ENCODE measurements at places on chromosomes 3 and 15.

GRCh38 chr3:165355316-165355715, 159.1 kb upstream of the SLITRK3 start:
- DNase-seq = no peak

DNA sequence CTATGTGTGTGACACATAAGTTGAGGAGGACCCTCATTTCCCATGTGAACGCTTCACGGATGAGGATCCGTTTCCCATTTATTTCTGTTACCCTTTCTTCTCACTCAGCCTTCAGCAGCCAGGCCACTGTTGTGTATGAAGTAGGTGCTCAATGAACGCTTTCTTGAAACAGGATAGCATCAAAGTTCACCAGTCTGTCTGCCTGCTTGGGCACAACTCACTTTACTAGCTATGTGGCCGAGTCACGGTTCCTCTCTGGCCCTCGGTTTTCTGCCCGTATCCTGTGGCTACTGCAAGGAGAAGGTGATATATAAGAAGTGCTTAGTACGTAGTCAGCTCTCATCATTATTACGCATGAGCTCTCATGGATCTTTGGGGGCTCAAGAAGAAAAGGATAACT, 22.4 kb downstream of the ACSBG1 start:
- no peak for DNase-seq

GRCh38 chr3:29319262-29319661, 38.4 kb downstream of the RBMS3 start:
- DNase-seq = no peak

- no peak for DNase-seq
Measured at GRCh38 chr3:83926291-83926690, 1032.5 kb upstream of the CADM2 start.

GRCh38 chr3:190130696-190131095, 10.0 kb upstream of the P3H2 start:
- DNase-seq = no peak

GRCh38 chr15:76139368-76140073, 79.7 kb downstream of the TMEM266 start:
- peak; percentile 84 for DNase-seq

- DNase-seq = no peak
Measured at GRCh38 chr15:36389107-36389506, 190.3 kb upstream of the CDIN1 start.

DNA sequence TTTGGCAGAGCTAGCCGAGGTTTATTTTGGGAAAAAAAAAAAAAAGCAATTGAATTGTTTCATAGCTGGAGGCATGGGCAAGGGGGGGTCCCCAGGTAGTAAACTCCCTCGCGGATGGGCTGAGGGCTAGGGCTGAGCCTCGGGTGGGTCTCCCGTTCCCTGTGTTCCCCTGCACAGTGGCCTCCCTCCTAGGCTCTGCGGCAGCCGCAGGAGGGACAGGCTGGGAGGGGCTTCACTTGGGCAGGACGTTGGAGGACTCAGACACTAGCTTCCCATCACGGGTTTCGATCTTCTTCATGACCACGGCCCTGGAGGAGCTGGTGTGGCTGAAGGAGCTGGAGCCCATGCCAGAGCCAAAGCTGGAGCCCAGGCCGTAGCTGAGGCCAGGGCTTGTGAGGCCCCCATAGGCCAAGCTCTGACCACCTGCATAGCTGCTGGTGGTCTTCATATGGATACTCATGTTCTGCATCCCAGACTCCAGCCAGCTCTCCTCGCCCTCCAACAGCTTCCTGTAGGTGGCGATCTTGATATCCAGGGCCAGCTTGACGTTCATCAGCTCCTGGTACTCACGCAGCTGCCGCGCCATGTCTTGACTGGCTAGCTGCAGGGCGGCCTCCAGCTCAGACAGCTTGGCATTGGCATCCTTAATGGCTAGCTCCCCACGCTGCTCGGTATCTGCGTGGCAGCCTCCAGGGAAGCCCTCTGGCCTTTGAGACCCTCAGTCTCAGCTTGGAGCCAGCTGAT, 64.0 kb upstream of the CDAN1 start:
- DNase-seq = no peak

DNA sequence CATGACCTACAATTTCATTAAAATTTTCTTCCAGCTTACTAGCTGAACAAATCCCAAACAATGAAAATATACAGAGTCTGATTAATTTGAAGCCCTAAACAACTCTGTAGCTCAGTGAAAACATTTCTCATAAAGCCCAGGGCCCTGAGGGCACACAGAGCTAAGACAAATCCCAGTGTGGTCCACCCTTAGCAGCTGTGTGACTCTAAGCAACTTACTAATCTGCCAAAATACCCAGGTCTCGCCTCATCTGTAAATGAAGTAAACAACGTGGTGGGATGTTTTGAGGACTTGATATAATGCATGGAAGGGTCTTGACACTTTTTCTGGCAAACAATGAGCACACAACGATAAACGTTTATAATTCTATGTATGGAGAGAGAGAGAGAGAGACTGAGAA, 158.4 kb downstream of the FHIT start:
- no peak for DNase-seq

- no peak for DNase-seq
Measured at GRCh38 chr15:74244822-74245341, 8.8 kb downstream of the CCDC33 start.

- no peak for DNase-seq
Measured at GRCh38 chr15:36682101-36682500, 102.7 kb downstream of the CDIN1 start.

GRCh38 chr3:9396301-9396631, 1.1 kb upstream of the SETD5 start:
- DNase-seq = peak; percentile 92

- no peak for DNase-seq
Measured at GRCh38 chr3:30292192-30292893, 314.1 kb upstream of the TGFBR2 start.

DNA sequence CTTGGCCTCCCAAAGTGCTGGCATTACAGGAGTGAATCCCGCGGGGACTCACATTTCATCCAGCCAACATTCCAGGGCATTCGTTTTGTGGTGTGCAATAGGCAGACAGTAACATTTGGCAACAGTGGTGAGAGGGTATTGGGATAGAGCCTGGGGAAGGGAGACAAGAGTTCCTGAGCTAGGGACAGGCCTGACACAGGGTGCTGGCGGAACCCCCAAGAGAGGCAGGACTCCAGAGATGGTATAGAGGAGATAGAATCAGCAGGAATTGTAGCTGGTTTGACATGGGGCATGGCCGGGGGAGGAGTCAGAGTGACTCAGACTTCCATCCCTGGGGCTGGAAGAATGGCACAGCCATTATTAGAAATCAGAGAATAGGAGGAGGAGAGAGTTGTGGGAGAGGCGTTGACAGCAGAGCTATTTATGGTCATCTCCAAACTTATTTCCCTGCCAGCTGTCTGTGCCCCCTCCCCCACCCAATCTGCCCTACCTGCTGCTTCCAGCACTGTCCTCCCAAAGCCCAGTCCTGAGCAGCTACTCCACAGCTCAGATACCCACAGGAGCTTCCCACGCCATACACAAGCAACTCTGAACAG, 4.4 kb upstream of the IDH2 start:
- DNase-seq = no peak

- no peak for DNase-seq
Measured at GRCh38 chr3:178019645-178020044, 516.6 kb upstream of the KCNMB2 start.

GRCh38 chr15:48493084-48493762, 152.3 kb downstream of the FBN1 start:
- no peak for DNase-seq

GRCh38 chr3:129689036-129689435, 82.6 kb upstream of the PLXND1 start:
- DNase-seq = no peak

DNA sequence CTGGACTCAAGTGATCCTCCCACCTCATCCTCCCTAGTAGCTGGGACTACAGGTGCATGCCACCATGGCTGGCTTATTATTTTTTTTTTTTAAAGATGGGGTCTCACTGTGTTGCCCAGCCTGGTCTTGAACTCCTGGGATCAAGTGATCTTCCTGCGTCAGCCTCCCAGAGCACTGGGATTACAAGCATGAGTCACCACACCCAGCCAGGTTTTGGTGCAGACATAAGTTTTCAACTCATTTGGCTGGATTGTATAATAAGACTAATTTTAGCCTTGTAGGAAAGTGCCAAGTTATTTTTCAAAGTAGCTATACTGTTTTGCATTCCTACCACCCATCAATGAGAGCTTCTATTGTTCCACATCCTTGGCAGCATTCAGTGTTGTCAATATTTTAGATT, 32.1 kb downstream of the BUB1B start:
- DNase-seq = no peak

DNA sequence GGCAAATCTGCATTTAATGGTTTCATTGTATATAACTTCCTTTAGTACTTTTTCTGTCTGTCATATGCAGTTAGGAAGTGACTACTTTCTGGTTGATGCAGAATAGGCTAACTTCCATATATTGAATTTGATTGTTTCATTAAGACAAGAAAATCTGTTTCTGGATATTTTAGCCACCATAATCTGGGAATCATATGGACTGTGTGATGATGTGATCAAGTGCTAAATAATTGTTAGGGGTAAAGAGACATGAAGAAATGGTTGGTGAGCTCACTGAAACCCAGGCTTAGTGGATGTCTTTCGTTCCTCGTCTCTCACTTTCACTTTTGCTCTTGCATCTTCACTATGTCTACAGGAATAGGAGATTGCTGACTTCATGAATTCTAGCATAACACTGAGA, 3.5 kb upstream of the MNS1 start:
- no peak for DNase-seq

- no peak for DNase-seq
Measured at GRCh38 chr15:98773616-98774015, 125.3 kb downstream of the IGF1R start.

DNA sequence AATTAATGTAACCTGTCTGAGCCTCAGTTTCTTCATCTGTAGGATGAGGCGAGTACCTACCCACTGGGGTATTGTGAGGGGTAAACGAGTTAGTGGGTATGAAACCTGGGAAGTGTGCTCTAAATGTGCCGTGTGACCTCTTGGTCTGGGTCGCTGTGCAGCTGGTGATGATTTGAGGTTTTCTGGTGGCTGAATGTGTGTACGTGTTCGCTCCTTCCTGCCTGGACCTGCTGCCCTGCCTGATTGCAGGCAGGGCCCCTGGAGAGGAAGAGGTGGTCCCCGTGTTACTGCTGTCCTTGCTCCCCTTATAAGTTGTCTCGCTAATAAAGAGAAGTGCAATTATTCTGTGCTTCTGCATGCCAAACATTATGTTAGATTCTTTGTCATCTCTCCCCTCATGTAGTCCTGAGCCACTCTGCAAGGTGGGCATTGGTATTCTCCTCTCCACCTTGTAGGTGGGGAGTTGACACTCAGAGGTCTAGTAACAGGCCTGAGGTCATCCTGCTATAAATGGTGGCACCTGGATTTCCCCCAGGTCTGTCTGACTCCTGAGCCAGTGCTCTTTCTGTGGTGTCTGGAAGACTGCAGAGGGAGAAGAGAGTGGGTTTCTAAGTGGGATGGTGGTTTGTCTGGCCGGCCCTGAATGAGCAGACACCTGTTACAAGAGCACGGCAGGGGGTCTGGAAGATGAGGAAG, 15.7 kb downstream of the PDIA5 start:
- no peak for DNase-seq

DNA sequence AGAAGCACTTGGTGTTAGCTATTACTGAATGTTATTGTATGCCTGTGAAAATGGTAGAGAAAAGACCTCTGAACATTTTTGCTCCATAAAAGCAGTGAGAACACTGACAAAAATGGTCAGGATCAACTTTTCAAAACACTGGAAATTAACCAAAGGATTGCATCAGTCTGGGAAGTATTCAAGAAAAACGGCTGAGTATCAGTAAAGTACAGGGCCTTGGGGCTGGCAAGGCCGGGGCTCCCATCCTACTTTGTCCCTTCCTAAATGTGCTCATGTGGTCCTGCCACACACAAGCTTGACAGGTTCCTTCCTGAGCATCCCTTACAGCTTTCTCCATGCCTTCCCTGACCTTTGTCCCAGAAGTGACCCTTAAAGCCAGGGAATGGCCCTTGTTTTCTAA, 84.0 kb downstream of the CFAP20DC start:
- no peak for DNase-seq

- no peak for DNase-seq
Measured at GRCh38 chr3:193874997-193875593, 260.9 kb upstream of the HES1 start.

DNA sequence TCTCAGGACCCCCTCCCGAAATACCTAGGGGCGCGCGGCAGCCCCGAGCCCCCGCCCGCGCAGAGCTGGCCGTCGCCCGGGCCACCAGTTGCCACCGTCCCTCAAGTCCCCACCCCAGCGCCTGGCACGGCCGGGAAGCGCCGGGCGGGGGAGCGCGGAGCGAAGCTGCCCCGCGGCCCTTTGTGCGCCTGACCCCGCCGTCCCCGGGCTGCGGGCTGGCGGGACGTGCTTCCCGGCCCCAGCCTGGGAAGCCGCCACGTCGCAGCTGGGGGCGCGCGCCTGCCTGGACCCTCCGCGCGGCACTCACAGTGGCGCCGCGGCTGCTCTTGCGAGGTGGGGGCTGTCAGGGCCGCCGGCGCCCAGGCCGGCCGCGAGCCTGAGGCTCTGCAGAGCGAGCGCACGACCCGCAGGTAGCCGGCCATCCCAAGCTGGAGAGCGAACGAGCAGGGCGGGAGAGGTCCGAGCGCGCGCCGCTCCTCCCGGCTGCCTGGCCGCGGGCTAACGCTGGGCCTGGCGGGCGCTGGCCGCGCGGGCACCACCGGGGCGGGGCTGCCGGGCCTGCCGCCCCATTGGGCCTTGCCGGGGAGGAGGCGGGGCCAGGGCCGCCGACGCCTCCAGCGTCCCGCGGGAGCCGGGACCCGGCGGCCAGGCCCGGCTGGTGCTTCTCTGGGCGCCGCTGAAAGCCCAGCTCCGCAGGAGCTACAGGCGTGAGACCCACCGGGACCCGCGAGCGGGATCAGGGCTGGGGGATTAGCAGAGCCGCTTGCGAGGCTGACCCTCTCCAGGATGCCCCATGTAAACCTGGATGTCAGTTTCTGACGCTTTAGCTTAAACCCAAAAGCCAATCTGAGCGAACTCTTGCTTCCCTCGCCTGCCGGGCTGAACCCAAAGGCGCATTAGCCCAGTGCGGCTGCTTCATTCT, at the start of gene IDH2:
Gene IDH2 (minus strand): TSS at position 500 of the 922 bp plus-strand sequence. CDS start 78 bp downstream, at position 422.
- DNase-seq = peak; percentile 91

DNA sequence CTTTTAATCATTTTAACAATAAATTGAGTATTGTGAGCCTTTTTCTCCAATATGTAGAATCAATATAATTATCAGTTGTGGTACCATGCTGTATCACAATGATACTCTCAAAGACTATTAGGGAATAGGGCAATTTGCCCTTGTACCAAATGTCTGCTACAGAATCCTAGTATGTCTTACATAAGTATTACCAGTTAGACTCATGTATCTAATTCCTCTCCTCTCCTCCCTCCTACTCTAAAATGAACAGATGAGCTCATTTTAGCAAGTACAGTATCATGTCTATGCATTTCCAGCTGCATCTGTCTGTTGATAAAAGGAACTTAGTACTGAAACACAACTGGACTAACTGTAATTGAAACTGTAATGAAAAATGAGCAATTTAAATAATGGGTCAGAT, 124.3 kb upstream of the ATP11B start:
- DNase-seq = no peak
